ENCODE measurements at places on chromosomes 11 and 22. TPM values are rescaled to one million over a fixed set of nuclear protein-coding genes. Genes with fewer than 3 reads are reported as not detected.

The LIF gene
- 11.0 TPM for total RNA-seq

The THY1 gene
- 436 TPM for total RNA-seq

The ELMOD1 gene
- total RNA-seq: 0.29 TPM

The TMEM45B gene
- total RNA-seq: not detected

The CTSD gene
- 215 TPM for total RNA-seq

The LYVE1 gene
- total RNA-seq: not detected

The FGF3 gene
- total RNA-seq: not detected

The OR8B2 gene
- total RNA-seq: not detected

The PAMR1 gene
- total RNA-seq: 68.9 TPM

The CD6 gene
- not detected for total RNA-seq

Measured in myometrial cell (primary cell).